ENCODE measurements at places on chromosomes 7 and 10.

GRCh38 chr10:95792211-95792780, 36.3 kb downstream of the ENTPD1 start:
- no peak for DNase-seq

DNA sequence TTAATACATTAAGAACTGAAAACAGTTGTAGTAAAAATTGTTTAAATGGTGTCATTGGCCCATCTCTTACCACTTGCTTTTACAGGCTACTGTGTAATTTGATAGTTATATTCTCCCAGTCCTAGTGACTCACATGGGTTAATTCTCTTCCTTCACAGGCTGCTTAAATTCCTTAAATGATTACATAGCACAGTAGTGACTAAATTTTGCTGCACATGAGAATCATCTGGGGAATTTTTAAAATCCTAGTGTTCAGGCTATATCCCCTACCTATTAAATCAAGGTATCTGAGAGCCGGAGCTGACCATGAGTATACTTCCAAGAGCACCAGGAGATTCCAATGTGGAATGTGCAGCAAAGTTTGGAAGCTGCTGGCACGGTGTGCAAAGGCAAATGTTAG, 45.3 kb upstream of the ZNF800 start:
- no peak for DNase-seq

DNA sequence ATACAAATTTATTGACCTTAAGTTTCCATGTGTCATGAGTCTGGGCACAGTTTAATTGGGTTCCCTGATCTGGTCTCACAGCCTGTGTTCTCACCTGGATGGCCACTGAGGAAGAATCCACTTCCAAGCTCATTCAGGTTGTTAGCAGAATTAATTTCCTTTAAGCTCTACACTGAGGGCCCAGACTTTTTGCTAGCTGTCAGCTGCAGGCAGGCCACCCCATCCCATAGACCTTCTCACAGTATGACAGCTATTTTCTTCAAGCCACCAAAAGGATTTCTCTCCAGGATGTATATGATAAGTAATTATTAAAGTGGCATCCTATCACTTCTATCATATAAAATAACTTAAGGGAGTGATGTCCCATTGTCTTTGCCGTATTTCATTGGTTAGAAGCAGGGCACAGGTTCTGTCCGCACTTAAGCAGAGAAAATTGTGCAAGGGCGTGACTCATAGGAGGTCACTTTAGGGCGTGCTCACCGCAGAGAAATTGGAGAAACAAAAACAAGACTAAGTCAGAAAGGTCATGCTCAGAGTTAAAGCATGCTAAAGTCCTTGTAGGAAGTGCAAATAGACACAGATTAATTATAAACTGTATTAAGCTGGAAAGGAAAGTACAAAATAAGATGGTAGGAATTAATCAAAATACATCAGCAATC, 109.9 kb downstream of the AHR start:
- DNase-seq, result no peak

GRCh38 chr10:5905854-5906507, 15.9 kb downstream of the FBH1 start:
- DNase-seq, result no peak

DNA sequence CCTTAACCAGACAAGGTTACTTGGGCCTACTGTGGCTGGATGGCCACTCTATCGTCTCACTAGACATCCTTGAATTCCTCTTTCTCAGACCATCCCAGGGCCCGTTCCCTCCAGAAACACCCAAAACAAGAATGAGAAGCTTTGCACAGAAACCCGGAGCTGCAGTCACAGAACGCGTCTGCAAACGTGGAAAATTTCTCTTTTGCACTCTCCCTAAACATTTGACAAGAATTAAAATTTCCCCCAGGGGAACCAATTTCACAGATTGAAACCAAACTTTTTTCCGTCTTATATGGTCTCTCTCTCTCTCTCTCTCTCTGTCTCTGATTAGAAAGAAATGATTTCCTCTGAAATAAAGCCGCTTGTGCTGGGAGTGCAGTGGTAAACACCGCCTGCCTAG, 120.7 kb downstream of the MKX start:
- no peak for DNase-seq

DNA sequence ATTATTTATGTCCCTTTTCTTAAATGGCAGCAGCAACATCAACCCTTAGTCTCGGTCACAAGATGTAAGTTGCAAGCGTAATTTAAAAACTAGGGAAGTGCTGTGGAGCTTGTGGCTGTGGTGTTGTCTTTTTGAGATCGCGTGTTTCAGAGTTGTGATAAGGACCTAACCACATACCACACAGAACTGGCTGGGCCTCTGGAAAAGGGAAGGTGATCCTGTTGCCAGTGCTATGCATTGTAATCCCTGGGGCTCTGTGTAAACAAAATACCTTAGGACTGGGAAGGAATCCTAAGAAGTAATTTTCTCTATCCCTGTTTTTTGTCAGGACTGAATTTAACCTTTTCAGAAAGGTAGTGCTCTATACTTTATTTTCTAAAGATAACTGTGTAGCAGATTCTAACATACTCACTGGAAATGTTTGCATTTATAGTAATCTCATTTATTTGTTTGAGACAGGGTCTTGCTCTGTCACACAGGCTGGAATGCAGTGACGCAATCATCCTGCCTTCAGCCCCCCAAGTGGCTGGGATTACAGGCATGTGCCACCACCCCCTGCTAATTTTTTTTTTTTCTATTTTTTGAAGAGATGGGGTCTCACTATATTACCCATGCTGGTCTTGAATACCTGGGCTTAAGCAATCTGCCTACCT, 60.4 kb downstream of the INPP5F start:
- DNase-seq, result no peak

DNA sequence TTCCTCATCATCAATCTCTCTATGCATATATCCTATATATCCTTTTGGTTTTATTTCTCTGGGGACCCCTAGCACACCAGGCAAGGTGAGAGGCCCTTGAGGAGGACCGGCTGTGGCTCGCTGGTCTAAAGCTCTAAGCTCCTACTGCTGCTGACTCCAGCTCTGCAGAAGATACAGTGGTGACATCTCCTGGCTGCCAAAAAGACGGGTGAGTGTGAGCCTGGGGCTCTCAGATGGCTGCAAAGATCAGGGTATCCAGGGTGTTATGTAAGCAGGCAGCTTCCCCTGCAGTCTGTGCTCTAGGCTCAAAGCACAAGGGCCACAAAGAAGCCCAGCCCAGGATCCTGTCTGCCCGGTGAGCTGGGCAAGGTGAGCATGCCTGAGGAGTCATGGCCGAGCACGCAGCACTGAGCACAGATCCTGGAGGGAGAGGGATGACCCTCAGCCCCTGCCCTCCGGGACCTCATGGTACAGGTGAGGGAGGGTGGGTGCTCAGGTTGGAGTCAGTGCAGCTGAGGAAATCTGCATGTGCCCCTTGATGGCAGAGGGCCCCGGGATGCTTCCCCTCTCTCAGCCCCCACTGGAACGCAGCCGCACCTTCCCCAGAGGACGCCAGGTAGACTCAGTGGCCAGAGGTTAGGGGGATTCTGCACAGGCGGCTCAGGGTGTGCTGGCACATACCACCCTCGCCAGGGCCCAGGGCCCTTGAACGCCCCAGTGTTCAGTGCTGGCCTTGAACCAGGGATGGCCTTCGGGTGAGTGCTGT, 95.4 kb upstream of the INSIG1 start:
- no peak for DNase-seq

DNA sequence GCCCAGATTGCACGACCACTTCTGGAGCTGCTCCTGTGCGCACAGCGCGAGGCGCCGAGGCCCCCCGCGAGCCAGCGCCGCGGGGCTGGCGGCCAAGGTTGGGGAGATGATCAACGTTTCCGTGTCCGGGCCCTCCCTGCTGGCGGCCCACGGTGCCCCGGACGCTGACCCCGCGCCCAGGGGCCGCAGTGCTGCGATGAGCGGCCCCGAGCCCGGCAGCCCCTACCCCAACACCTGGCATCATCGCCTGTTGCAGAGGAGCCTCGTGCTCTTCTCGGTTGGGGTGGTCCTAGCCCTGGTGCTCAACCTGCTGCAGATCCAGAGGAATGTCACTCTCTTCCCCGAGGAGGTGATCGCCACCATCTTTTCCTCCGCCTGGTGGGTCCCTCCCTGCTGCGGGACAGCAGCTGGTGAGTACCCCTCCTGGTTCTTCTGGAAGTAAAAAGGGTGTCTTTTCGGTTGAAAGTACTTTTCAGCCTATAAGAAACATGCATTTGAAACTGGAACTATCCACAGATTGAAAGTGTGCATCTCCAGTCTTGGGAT, 683 bp downstream of the INSIG1 start:
- no peak for DNase-seq

- no peak for DNase-seq
Observed at GRCh38 chr7:29839302-29839701, 33.0 kb downstream of the WIPF3 start.

GRCh38 chr10:132421847-132422751, 25.1 kb downstream of the PWWP2B start:
- no peak for DNase-seq

DNA sequence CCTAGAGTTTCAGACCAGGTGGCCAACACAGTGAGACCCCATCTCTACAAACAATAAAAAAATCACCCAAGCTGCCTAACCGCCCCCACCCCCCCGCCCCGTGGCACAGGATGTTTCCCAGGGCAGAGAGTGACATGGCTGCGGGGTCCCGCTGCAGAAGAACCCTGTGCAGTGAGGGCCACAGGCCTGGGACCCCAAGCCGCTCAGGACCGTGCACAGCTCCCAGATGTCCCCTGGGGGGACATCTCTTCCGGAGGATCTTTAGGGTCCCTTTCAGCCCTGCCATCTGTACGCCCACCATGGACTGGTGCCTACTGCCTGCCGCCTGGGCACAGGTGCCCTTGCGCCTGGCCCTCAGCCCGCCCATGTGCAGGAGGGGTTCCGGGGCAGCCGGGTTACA, 373.6 kb downstream of the DNAJB6 start:
- no peak for DNase-seq

GRCh38 chr7:138449580-138449979, 10.5 kb upstream of the TRIM24 start:
- DNase-seq, result no peak

- no peak for DNase-seq
Observed at GRCh38 chr7:70506434-70506833, 625.5 kb upstream of the GALNT17 start.

DNA sequence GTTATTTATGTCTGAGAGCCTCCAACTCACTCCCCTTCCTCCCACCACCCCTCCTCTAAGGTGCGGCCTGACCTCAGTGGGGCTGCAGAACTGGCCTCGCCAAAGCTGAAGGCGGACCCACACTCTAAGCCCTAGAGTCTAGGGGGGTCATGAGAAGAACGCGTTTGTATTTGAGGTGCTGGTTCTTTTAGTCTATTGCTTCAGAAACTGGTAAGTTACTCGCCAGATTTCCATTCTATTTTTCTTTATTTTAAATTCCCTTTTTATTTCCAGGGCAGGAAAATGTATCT, 357.5 kb downstream of the DNAJB6 start:
- DNase-seq, result no peak

DNA sequence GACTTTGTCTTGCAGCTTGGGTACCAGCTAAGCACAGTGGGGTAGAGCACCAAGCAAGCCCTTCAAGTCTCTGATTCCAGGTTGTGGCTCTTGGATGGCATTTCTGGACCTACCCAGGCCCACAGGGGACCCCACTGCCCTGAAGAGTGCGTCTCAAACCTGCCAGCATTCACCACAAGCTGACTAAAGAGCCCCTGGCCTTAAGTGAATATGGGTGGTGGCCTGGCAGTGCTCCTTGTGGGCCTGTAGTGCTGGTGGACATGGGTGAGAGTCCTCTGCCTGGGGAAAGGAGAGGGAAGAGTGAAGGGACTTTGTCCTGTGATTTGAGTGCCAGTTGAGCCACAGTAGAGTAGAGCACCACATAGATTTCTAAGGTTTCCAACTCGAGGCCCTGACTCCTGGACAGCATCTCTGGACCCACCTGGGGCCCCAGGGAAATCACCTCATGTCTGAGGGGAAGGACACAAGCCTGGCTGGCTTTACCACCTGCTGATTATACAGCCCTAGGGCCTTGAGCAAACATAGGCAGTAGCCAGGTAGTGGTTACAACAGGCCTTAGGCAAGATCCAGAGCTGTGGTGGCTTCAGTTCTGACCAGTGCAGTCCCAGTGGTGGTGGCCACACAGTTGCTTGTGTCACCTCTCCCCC, 23.7 kb downstream of the GSDME start:
- no peak for DNase-seq

- DNase-seq, result no peak
Observed at GRCh38 chr10:24556750-24557742, 166.6 kb downstream of the ARHGAP21 start.

DNA sequence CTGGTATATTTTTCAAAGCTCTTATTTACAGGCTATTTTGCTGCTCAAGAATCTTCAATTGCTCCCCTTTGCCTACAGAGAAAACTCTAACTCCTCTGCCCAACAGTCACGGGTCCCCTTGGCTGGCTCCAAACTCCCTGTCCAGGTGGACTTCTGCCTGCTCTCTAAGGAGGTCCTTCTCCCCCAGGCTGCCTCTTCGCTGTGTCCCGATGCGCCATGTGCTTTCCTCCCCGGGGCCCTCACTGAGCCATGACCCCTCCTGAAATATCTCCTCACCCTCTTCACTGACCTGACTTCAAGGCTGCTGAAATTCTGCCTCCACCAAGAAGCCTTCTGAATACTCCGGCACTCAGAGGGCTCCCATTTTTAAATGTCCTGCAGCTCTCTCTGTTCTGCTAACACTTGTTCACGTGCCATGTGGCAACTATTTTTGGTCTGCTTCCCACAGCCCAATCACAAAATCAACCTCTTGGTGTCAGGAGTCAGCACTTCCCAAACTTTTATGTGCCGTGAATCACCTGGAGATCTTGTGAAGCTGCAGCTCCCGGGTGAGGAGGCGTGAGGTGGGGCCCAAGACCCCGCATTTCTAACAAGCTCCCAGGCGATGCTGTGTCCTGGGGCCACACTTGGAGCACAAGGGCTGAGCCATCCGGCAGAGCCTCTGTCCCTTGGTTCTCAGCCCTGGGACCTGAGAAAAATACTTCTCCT, 85.7 kb upstream of the COL13A1 start:
- DNase-seq, result no peak

GRCh38 chr10:60594476-60595051, 183.7 kb upstream of the CDK1 start:
- no peak for DNase-seq

DNA sequence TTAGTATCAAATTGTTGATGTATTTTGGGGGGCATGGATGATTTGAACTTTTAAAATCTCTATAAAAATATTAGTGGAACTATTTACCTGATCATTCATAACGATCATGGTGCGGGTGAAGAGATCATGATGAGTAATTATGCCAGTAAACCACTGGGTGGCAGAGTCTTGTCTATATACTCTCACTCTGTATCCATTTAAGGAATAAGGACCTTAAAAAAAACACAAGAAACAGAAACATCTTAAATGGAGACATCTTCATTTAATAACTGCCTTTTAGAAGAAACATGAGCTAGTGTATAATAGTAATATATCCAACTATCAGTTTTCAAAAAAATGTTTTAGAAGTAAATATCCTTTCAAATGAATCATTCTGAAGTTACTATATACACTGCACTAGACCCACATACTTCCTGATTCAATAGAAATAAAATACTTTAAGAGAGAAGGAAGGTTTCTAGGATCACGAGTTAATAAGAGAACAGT, 84.0 kb downstream of the NRBF2 start:
- no peak for DNase-seq

DNA sequence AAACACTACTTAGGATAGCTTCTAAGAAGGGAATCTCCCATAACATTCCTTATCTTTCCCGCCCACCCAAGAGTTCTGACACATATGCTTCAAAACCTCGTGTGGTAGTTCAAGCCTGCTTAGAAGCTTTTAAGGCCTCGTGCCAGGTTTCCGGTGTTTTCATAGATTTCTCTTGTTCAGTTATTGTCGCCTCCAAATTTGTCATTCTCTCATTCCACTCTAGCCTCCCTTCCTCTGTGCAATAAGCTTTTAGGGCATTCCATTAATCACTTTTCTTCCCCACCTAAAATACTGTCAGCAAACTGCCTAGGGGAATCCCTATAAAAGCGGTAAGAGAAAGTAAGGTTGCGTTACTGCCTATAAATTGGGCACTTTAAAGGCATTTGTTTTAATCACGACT, 718 bp upstream of the BPGM start:
- DNase-seq, result no peak

All from nucleus accumbens (tissue), 56 donors.